Activated T-helper 2 cell treated with anti-CD3 and anti-CD28 coated beads, Interferon-gamma antibody, Interleukin-2, Interleukin-4, amounts not matched to agents 10 μg/mL and 5 μg/mL and 100 μg/mL, durations not matched to agents 14 hours and 24 hours and 36 hours (primary cell): ENCODE measurements at places on chromosomes 13 and 19.

- H3K4me1 ChIP-seq: no peaks in the 10 kb centered on the region
- no peak for DNase-seq
Observed at GRCh38 chr13:64819081-64819480, 2411.1 kb downstream of the PCDH9 start.

GRCh38 chr13:49571299-49572240 lies 13.8 kb downstream of the RCBTB1 start:
- H3K27me3 ChIP-seq: no peaks in the 10 kb centered on the region
- H3K36me3 ChIP-seq: peaks cover 18% of the 10 kb centered on the region
- peaks cover 21% of the 10 kb centered on the region for H3K4me1 ChIP-seq
- H3K27ac ChIP-seq: no peak overlapping the region
- no peak for DNase-seq
- H3K4me3 ChIP-seq: no peak overlapping the region

DNA sequence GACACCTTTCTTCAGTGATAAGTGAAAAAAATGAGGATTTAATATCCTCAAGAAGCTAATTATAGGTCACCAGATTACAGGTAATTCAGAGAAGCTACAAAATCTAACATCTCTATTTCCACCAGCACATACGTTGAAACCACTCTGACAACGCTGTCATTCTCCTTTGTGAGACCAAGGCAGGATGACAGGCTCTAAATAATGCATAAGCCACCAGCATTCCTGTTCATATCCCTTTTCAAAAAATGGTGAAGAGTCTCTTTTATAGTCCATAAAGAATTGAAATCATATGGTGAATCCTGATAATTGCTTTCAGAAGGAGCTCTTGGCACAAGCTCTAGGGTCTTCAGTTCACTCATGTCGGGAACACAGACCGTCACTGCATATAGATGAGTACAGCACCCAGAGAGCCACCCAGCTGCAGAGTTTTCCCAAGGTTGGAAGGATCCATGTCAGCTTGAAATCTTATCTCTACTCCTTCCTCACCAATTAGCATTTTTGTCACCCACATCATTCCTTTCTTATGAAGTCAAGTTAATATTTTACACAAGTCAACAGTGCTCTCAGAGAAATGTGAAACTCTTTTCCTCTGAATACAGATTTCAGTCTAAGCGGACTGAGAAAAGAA lies 431.4 kb downstream of the TBC1D4 start:
- H3K27me3 ChIP-seq: no peaks in the 10 kb centered on the region
- no peaks in the 10 kb centered on the region for H3K36me3 ChIP-seq
- no peak overlapping the region for H3K27ac ChIP-seq
- no peak for DNase-seq

DNA sequence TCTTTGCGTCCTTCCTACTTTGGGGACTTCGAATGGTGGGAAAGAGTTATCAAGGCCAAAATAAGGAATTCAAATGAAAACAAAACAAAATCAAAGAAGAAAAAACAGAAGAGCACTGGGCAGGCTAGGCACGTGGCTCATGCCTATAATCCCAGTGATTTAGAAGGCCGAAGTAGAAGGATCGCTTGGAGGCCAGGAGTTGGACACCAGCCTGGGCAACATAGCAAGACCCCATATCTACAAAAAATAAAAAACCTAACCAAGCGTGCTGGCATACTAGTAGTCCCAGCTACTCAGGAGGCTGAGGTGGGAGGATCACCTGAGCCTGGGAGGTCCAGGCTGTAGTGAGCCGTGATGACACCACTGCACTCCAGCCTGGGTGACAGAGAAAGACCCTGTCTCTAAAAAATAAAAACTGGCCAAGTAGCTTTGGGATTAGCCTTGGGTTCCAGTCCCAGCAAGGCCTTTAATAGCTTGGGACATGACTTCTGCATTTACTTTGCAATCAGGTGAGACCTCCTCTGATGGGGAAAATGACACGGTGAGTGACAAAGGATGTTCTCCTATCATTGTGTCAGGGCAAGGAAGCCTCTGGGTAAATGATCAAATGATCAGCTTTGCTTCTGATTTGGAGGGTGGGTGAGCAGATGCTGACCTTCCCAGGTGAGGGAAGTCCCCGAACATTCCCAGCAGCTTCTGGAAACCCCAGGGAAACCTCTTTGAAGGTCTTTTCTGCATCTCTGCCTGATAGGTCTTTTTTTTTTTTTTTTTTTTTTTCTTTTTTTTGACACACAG lies 7.1 kb downstream of the ICAM1 start:
- no peaks in the 10 kb centered on the region for H3K27me3 ChIP-seq
- H3K36me3 ChIP-seq: peaks cover 64% of the 10 kb centered on the region
- no peak for DNase-seq
- H3K4me3 ChIP-seq: peak overlapping the region; percentile 39

DNA sequence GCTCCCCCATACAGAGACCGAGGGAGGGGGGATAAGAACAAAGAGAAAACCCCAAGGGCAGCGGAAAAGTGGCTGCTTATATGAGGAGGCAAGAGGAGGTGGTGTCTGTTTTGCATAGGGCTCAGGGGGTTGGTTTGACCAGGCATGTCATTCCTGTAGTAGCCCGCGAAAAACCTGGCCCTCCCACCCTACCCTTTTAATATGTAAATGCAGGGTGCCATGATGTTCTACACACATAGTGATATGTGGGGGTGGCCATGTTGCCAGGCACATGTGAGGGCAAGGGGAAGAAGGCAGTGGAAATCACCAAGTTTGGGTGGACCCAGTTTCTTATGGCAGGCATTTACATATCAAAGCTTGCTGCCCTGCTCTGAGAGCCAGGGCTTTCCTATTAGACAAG lies 203.5 kb upstream of the UBL3 start:
- H3K36me3 ChIP-seq: peaks cover 4% of the 10 kb centered on the region
- H3K4me1 ChIP-seq: peaks cover 27% of the 10 kb centered on the region
- H3K4me3 ChIP-seq: no peak overlapping the region

DNA sequence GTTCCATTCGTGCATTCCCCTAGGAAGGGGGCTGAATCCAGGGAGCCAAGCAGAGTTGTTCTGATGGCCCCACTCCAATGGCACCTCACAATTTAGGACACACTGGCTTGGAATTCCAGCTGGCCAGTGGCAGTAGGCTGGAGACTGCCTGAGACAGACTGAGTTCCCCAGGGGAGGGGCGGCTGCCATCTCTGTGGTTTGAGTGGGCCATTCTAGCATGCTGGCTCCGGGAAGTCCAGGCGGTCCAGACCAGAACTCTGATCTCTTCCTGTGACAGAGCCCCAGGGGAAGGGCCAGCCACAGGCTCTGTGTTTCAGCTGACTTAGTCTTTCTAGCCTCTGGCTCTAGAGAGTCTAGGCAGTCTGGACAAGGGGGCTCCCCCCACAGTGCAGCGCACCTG lies 29.5 kb upstream of the SLC7A1 start:
- H3K27ac ChIP-seq: no peak overlapping the region
- no peak overlapping the region for H3K4me3 ChIP-seq
- peaks cover 36% of the 10 kb centered on the region for H3K27me3 ChIP-seq
- H3K36me3 ChIP-seq: no peaks in the 10 kb centered on the region
- H3K4me1 ChIP-seq: no peaks in the 10 kb centered on the region
- DNase-seq: no peak

DNA sequence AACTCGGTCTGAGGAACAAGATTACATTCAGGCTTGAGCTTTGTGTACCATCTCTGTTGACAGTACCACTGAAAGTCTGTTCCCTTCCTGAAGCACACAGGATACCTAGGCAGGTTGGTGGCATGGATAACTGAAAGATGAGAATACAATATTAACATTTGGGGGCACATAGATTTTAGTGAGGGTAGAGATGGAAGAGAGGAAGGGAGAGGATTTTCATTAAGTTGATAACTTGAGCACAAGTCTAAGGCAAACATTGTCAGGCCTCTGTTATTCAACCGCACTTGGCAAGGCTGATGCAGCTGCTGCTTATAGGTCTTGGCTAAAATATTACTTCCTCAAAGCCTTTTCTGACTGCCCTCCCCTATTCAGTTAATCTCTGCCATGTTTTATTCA lies 10.9 kb downstream of the MIR17HG start:
- H3K4me3 ChIP-seq: no peak overlapping the region
- peaks cover 70% of the 10 kb centered on the region for H3K36me3 ChIP-seq
- H3K27me3 ChIP-seq: no peaks in the 10 kb centered on the region
- no peak overlapping the region for H3K27ac ChIP-seq

- DNase-seq: no peak
- H3K27me3 ChIP-seq: no peaks in the 10 kb centered on the region
- no peak overlapping the region for H3K27ac ChIP-seq
Observed at GRCh38 chr19:46384396-46384795, 29.0 kb downstream of the CCDC8 start.

DNA sequence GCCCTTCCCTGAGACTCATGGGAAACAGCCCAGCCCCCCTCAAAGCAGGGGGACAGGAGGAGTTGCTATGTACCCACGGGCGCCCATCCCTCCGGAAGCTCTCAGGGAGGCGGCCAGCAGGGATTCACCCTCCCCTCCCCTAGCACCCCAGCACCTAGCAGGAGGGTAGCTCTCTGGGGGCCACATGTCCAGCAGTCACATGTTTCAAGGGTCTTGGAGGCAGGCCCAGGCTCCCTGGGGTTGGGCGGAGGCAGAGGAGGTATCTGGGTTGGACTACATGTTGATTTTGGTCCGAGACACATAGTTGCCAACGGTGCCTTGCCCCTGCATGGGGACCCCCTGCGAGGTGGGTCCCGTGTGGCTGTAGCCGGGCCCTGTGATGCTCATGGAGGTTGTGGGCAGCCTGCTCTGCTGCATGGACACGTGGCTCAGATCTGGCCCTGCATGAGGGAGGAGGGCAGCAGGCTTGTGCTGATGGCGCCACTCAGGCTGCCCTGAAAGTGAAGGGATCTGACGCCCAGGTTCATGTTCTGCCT lies 7.0 kb upstream of the RNF6 start:
- H3K27ac ChIP-seq: no peak overlapping the region
- no peaks in the 10 kb centered on the region for H3K4me1 ChIP-seq
- H3K36me3 ChIP-seq: no peaks in the 10 kb centered on the region
- no peak overlapping the region for H3K4me3 ChIP-seq

- H3K4me1 ChIP-seq: no peaks in the 10 kb centered on the region
- H3K27me3 ChIP-seq: no peaks in the 10 kb centered on the region
- no peak overlapping the region for H3K4me3 ChIP-seq
- H3K27ac ChIP-seq: no peak overlapping the region
- no peak for DNase-seq
Observed at GRCh38 chr13:64688893-64689677, 2541.1 kb downstream of the PCDH9 start.

GRCh38 chr19:29860492-29860891 lies 48.7 kb downstream of the CCNE1 start:
- peaks cover 22% of the 10 kb centered on the region for H3K27me3 ChIP-seq
- H3K27ac ChIP-seq: no peak overlapping the region
- no peak overlapping the region for H3K4me3 ChIP-seq
- DNase-seq: no peak

DNA sequence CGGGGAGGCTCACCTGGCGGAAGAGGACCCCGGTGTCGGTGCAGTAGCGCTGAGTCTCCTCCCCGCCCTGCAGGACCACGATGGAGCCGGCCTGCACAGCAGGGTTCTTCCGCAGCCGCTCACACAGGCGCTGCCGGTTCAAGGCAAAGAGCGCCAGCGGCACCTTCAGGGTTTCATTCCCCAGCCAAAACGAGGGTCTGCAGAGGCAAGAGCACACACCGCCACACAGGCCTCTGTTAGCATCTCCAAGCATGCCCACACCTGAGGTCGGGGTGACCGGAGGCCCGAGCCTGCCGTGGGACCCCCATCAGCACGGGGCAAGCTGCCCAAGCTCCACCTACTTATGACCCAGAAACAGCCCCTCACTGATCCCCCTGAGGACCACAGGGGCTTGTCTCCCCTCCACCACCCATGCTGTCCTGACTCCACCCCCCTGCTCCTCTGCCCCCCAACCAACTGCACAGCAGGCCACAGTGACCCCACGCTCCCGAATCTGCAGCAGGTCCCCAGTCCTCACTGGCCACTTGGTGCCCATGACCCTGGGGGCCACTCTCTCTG lies 8.9 kb downstream of the PEPD start:
- no peaks in the 10 kb centered on the region for H3K36me3 ChIP-seq
- no peaks in the 10 kb centered on the region for H3K27me3 ChIP-seq
- H3K4me1 ChIP-seq: no peaks in the 10 kb centered on the region
- no peak overlapping the region for H3K27ac ChIP-seq
- no peak for DNase-seq

- no peak overlapping the region for H3K4me3 ChIP-seq
- H3K4me1 ChIP-seq: no peaks in the 10 kb centered on the region
- H3K27me3 ChIP-seq: no peaks in the 10 kb centered on the region
- no peak for DNase-seq
- no peaks in the 10 kb centered on the region for H3K36me3 ChIP-seq
Observed at GRCh38 chr13:74904556-74904955, 577.4 kb downstream of the TBC1D4 start.

DNA sequence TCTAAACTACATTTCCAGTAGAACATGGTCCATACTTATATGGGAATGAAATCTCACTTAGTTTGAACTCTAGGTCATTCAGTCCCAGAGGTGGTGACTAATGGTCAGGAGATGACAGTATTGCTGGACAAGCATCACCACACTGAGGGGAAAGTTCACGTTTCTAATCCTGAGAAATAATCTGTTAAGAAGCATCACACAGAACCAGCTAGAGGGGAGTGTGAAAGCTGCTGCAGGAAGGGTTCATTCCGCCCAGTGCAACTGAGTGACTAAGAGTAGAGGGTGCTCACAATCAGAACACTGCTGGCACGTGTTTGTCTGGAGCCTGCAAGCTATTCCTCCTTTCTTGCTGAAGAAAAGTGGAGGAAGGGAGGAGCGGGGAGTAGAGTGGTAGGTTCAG lies 2.7 kb downstream of the COL4A1 start:
- no peak overlapping the region for H3K4me3 ChIP-seq
- no peak for DNase-seq
- peaks cover 74% of the 10 kb centered on the region for H3K27me3 ChIP-seq
- no peak overlapping the region for H3K27ac ChIP-seq

- no peaks in the 10 kb centered on the region for H3K36me3 ChIP-seq
- no peak overlapping the region for H3K4me3 ChIP-seq
- peaks cover 4% of the 10 kb centered on the region for H3K27me3 ChIP-seq
- no peak overlapping the region for H3K27ac ChIP-seq
- no peaks in the 10 kb centered on the region for H3K4me1 ChIP-seq
Observed at GRCh38 chr19:50994129-50994528, 7.3 kb downstream of the KLK8 start.

DNA sequence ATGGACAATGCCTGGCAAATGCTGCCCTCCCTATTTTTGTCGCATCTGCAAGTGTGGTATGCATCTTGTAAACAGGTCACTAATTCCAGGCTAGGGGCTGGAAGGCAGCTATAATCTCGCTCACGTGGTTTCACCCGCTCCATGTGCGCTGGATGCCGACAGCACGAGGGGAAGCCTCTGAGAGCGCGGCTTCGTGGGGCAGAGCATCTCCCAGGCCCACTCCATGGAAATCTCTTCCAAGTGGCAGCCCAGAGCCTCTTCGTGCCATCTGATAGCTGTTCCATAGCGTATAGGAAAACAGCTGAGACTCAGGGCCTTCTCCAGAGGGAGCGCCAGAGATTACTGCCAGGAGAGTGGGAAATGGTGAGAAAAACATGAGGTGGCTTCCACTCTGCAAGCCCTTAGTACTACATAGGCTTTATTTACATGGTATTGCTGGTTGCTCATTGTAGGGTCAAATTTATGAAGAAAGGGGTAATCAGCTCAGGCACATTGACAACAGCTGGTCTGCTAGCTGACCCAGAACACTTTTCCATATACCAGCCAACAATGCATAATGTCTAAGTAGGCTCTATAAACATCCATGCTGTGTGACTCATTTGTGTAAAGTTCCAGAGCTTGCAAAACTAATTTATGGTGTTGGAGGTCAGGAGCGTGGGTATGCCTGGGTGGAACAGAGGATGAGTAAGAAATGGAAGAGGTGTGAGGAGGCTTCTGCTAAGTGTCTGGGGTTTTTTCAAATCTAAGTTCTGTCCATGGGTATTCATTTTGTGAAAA lies 165.2 kb downstream of the SHISA2 start:
- H3K27me3 ChIP-seq: no peaks in the 10 kb centered on the region
- H3K4me1 ChIP-seq: peaks cover 37% of the 10 kb centered on the region
- H3K27ac ChIP-seq: no peak overlapping the region
- H3K36me3 ChIP-seq: no peaks in the 10 kb centered on the region
